ENCODE measurements at places on chromosomes 3 and 15.

DNA sequence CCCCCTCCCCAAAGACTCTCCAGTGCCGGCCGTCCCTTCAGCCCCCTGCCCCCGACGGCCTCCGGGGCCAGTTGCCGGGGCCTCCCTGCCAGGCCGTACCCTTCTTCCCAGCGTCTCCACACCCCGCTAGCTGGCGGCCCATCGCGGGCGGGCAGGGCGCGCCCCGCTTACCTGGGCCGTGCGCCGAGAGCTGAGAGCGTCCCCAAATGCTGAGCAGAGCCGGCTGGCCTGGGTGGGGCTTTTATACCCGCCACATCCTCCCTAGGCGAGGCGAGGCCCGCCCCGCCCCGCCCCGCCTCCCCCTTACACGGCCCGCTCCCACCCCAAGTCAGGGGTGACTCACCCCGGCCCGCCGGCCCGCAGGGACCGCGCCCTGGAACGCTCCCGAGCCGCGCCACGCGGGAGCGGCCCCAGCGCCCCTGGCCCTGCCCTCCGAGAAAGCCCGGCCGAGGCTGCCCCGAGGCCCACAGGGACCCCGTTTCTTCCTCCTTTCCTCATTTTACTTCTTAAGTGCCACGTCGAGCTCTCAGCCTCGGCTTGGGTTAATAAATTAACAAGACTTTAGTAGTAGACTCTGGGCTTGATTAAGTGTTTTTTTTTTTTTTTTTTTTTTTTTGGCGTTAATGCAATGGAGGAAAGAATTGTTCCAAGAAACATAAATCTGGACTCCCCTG is at the start of gene ANXA2:
Gene ANXA2, minus strand, starts transcription at position 215 of the 674 bp plus-strand sequence. CDS start 11,911 bp downstream, outside the sequence.
- DNase-seq, result peak; percentile 86

DNA sequence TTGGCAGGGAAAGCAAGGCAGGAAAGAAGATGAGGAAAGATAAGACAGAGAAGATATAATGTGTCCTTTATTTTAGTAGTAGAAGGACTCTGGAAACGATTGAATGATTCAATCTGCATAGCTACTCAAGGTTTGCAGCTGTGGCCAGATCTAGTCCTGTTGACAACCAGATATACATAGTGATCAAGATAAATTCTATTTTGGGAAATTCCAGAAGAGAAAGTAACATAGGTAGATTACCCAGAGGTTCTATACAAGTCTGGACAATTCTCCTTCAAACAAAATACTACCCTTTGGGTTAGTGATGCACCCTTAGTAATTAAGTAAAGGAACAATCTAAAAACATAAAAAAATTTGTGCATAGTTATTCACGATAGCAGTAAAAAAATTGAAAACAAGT is 9.4 kb downstream of the TERC start:
- DNase-seq, result no peak

GRCh38 chr3:4417449-4417848 is 49.6 kb downstream of the SUMF1 start:
- DNase-seq, result no peak

GRCh38 chr3:11556851-11557644 is 86.7 kb downstream of the VGLL4 start:
- peak; percentile 41 for DNase-seq

- no peak for DNase-seq
Observed at GRCh38 chr3:125967156-125967555, 1.8 kb upstream of the ROPN1B start.

GRCh38 chr3:58383904-58384303 is 49.7 kb downstream of the PDHB start:
- no peak for DNase-seq
